Articular chondrocyte of knee joint (primary cell): ENCODE measurements at places on chromosomes 2 and 18. TPM values are rescaled to one million over a fixed set of nuclear protein-coding genes. Genes with fewer than 3 reads are reported as not detected.

Gene CDH2
- 0.52 and 0.65 TPM in 2 replicates for total RNA-seq

Gene MOCOS
- total RNA-seq: 10.6 and 12.5 TPM in 2 replicates

Gene POTEC
- total RNA-seq: not detected in 2 replicates

Gene DNPEP
- 43.6 and 52.8 TPM in 2 replicates for total RNA-seq

Gene LRRC30
- not detected in 2 replicates for total RNA-seq

Gene MARS2
- 3.1 and 4.1 TPM in 2 replicates for total RNA-seq

Gene DGUOK
- 44.7 and 47.1 TPM in 2 replicates for total RNA-seq

Gene SLC30A3
- total RNA-seq: under 0.01 TPM in 1 of 2 replicates, not detected in the other

Gene XIRP2
- total RNA-seq: under 0.01 TPM in 1 of 2 replicates, not detected in the other

Gene ACADL
- 0.65 and 1.2 TPM in 2 replicates for total RNA-seq

Gene OSR1
- total RNA-seq: 45.6 and 50.9 TPM in 2 replicates

Gene ACTG2
- total RNA-seq: 0.11 TPM in 1 of 2 replicates, not detected in the other

Gene WNT10A
- total RNA-seq: not detected in 2 replicates

Gene SCN7A
- not detected in 2 replicates for total RNA-seq

Gene SUPT7L
- total RNA-seq: 35.9 and 41.4 TPM in 2 replicates

Gene ARHGAP25
- 0.39 and 0.43 TPM in 2 replicates for total RNA-seq

Gene L3MBTL4
- 1.7 and 2.9 TPM in 2 replicates for total RNA-seq

Gene DNAJC5G
- not detected in 2 replicates for total RNA-seq

Gene IL36B
- total RNA-seq: not detected in 2 replicates

Gene SPC25
- 3.7 and 4.9 TPM in 2 replicates for total RNA-seq

Gene CPLX4
- not detected in 2 replicates for total RNA-seq
